Activated CD4-positive, alpha-beta T cell treated with anti-CD3 and anti-CD28 coated beads, Interleukin-2, amount 10 ng/mL, durations not matched to agents 7 days and 5 days (primary cell): ENCODE measurements at places on chromosomes 6 and 20. TPM values are rescaled to one million over a fixed set of nuclear protein-coding genes. Genes with fewer than 3 reads are reported as not detected.

DNA sequence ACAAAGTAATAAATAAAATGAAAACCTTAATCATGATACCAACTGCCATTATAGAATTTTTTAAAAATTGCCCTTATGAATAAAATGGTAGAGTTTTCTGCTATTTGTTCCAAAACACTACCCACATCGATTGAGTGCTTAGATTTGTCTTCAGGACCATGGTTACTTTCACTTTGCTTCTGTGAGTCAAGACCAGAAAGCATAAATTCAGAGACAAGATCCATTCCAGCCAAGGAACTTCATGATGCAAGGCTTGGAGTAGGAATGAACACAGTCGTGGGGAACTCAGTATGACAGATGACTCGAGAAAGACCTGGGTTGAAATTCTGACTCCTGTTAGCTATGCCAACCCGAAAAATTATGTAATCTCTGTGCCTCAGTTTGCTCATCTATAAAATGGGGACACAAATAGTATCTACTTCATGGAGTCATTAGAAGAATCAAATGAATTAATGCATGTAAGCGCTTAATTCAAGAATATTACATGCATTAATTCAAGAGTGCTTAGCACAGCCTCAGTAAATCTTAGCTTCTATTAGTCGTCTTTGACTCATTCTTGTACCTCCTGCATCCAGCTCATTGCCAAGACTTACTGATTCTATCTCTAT is 72.5 kb upstream of the MYLIP start:
- no peaks in the 10 kb centered on the region for H3K36me3 ChIP-seq
- H3K27ac ChIP-seq: no peak overlapping the region
- DNase-seq: no peak
- H3K27me3 ChIP-seq: no peaks in the 10 kb centered on the region
- H3K4me1 ChIP-seq: peaks cover 2% of the 10 kb centered on the region
- H3K4me3 ChIP-seq: no peak overlapping the region

DNA sequence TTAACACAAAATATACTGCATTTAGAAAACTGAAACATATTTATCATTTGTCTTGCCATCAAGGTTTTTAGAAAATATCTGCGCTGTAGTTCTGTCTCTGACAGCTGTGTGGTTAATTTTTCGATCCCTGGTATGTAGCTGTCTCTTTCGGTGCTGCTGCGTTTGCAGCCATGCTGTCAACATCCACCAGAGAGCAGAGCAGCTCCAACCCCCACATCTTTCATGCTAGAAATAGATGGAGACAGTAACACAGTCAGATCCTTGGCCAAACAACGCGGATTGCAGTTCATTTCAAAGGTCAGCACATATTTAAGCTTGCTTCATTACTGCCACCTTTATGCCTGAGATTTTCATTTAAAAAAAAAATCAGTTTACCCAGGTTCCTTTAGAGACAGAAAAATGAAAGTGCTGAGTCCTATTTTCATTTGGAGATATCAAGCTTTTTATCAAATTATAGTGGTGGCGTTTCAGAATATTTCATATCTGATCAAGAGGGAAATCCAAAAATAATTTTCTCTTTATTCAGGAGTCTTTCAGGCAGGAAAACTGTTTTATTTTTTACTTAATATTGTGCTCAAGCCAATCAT is 157.7 kb upstream of the MMS22L start:
- H3K27ac ChIP-seq: no peak overlapping the region
- H3K27me3 ChIP-seq: peaks cover 4% of the 10 kb centered on the region
- H3K4me1 ChIP-seq: no peaks in the 10 kb centered on the region
- H3K4me3 ChIP-seq: no peak overlapping the region

- no peaks in the 10 kb centered on the region for H3K36me3 ChIP-seq
- no peaks in the 10 kb centered on the region for H3K27me3 ChIP-seq
- no peak overlapping the region for H3K27ac ChIP-seq
- no peak for DNase-seq
These were observed 68.4 kb downstream of the VEGFA start for GRCh38 chr6:43838276-43839036.

- H3K27ac ChIP-seq: no peak overlapping the region
- DNase-seq: no peak
- H3K36me3 ChIP-seq: no peaks in the 10 kb centered on the region
- no peaks in the 10 kb centered on the region for H3K27me3 ChIP-seq
These were observed 240.1 kb downstream of the KCNQ5 start for GRCh38 chr6:72861935-72862432.

GRCh38 chr6:64520050-64520449 is 884.4 kb downstream of the PHF3 start:
- H3K27ac ChIP-seq: no peak overlapping the region
- no peaks in the 10 kb centered on the region for H3K36me3 ChIP-seq
- H3K4me1 ChIP-seq: no peaks in the 10 kb centered on the region
- no peak for DNase-seq

- peaks cover 12% of the 10 kb centered on the region for H3K4me1 ChIP-seq
- H3K27ac ChIP-seq: no peak overlapping the region
- no peak for DNase-seq
- peaks cover 3% of the 10 kb centered on the region for H3K27me3 ChIP-seq
- H3K36me3 ChIP-seq: no peaks in the 10 kb centered on the region
These were observed 14.3 kb upstream of the EPM2A start for GRCh38 chr6:145749632-145750031.

DNA sequence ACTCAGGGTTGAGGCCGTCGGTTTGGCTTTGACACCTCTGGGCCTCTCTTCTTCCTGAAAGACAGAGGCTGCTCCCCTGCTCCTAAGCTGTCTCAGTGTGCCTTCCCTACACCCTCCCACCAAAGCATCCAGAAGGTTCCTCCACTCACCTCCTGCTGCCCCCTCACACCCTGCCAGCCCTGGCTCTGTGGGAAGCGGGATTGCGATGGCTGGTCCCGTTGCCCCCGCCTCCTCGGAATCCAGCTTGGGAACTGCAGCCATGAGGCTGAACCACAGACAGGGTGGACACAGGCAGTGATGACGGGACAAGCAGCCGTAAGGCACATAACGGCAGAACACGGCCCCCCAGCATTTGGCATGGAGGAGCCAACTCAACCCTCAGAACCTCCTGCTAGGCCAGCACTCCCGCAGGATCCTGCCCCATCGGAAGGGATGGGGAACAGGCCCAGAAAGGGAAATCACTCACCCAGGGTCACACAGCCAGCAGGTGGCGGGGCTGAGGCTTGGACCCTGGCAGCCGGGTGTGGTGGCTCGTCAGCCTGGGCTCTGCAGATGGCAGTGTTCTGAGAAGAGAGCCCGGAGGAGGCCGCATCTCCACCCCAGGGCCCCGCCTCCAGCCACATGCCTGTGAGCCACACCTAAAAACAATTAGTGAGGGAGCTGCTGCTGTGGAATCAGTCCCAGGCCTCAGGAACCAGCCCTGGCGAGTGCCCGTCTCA is 139.6 kb downstream of the PHACTR3 start:
- H3K36me3 ChIP-seq: no peaks in the 10 kb centered on the region
- H3K4me1 ChIP-seq: no peaks in the 10 kb centered on the region
- no peak overlapping the region for H3K4me3 ChIP-seq
- no peak for DNase-seq

DNA sequence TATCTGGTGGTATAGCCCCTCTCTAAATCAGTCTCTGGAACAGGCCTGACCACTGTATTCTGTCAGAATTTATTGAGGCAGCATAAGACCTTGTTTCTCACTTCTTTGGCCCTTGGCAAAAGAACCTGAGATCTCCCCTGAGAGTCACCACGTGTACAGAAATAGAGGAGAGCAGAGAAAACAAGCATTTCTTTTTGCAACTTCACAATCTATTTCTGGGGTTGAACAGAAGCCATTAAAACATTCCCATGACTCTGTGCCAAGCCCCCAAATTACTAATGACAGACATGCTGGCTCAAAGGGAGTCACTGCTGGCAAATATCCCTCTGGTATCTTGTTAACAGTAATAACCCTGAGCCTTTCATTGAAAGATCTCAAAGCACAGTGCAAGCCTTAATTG is 395.3 kb downstream of the MAFB start:
- no peak for DNase-seq

DNA sequence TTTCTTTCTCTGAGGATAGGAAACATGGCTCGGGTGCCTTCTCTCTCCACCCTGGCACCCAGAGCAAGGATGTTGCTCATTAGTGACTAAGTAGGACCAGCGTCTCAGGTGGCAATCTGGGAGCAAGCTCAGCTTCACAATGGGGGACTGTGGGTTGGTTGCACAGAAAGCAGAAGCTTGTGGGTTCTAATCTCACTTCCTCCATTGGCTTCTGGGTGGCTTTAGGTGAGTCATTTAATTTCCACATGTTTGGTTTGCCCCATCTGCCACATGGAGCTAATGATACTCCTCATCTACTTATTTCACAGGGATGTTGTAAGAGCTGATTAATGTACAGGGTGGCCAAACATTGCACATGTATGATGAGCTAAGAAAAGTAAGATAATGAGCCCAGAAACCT is 54.8 kb upstream of the AKIRIN2 start:
- peaks cover 17% of the 10 kb centered on the region for H3K4me1 ChIP-seq
- no peak overlapping the region for H3K27ac ChIP-seq
- H3K27me3 ChIP-seq: peaks cover 7% of the 10 kb centered on the region
- H3K36me3 ChIP-seq: no peaks in the 10 kb centered on the region
- peak; percentile 16 for DNase-seq

DNA sequence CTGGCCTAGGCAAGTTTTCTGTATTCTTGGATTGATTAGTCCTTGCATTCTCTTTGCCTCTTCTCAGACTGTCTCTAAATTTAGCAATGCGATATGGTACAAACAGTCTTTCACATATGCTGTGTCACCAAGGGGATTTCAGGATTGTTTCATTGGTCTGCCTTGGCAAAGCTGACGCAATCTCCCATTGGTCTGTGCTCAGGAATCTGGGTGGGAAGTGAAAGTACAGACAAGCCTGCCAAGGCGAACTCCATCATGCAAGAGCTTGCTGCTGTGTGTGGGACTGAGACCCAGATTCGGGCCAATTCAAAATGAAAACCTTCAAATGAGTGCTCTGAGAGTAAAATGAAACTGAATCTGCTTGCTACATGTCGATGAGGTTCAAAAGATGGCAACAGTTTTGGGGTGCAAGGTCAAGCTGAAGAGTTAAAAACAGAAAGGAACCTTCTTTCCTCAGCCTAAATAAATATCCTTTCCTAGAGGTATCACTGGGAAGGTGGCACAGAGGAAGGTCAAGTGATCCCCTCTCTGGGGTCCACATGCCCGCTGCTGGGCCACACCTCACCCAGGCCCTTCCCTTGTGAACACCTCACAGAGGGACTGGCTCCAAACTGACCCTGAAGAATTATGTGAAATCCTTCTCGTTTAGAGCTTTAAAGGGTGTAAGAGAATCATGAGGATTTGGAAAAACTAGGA is 198.8 kb upstream of the PREP start:
- DNase-seq: peak; percentile 16
- H3K36me3 ChIP-seq: no peaks in the 10 kb centered on the region
- peaks cover 9% of the 10 kb centered on the region for H3K4me1 ChIP-seq
- H3K4me3 ChIP-seq: no peak overlapping the region
- peak overlapping the region; percentile 32 for H3K27ac ChIP-seq
- peaks cover 4% of the 10 kb centered on the region for H3K27me3 ChIP-seq

- no peak for DNase-seq
- H3K27ac ChIP-seq: peak overlapping the region; percentile 86
- no peaks in the 10 kb centered on the region for H3K27me3 ChIP-seq
- H3K4me3 ChIP-seq: peak overlapping the region; percentile 77
- no peaks in the 10 kb centered on the region for H3K36me3 ChIP-seq
- peaks cover 23% of the 10 kb centered on the region for H3K4me1 ChIP-seq
These were observed 1.6 kb upstream of the ZFP64 start for GRCh38 chr20:52193133-52193532.

- DNase-seq: no peak
- no peaks in the 10 kb centered on the region for H3K27me3 ChIP-seq
- H3K4me3 ChIP-seq: no peak overlapping the region
- no peak overlapping the region for H3K27ac ChIP-seq
- no peaks in the 10 kb centered on the region for H3K4me1 ChIP-seq
- H3K36me3 ChIP-seq: no peaks in the 10 kb centered on the region
These were observed 279.4 kb upstream of the SPTLC3 start for GRCh38 chr20:12729326-12729725.

DNA sequence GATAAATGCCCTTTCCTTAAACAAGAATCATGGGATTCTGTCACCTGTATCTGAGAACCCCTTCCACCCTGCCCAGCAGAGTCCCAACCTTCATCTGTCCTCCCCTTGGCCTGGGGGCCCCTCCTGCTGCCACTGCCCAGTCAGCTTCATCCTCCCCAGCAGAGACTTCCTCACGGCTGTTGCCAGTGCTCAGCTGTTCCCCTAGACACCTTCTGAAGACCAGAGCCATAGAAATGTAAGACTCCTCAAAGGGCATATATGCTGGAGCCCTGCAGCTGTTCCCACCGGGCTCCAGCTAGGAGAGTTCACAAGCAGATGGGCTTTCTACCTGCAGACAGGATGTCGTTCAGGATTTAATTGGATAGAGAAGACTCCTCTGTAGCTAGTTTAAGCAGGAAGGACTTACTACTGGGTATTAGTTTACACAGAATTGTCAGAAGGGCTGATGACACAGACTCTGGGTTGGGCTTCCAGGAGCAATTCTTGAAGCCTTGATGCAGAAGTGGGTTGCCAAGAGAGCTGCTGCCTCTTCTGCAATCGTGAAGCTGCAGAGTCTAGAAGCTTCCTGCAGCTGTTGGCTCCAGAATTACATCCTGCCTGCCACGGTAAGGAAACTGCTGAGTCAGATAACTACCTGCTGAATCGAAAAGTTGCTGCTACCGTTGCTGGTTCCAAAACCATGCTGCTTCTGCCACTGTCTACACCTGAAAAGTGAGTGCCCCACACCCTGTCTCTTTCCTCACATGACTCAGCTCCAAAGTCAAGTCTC is 57.1 kb upstream of the MLN start:
- peak overlapping the region; percentile 50 for H3K27ac ChIP-seq
- peak; percentile 60 for DNase-seq
- peaks cover 54% of the 10 kb centered on the region for H3K4me1 ChIP-seq
- no peak overlapping the region for H3K4me3 ChIP-seq

DNA sequence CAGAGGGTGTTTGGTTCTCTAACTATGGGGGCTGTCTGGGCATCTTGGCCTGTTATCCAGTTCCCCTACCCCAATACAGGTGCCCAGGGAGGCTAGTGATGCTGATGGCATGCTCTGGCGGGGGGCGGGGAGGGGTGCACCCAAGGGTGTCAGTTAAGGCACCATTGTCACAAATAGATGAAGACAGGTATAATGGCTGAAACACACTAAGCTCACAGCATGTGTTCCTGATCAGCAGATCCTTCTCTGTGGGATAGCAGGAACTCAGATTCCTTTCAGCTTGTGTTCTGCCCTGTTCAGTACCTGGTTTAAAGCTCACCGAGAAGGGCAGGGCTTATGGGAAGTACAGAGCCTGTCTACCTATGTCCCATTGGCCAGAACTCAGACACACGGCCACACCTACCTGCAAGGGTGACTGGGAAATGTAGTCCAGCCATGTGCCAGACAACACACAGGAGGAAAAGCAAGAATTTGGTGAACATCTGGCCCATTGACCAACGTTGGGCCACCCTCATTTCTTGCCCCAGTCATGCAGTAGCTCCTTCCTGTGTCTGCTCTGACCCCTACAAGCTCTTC is 3.4 kb upstream of the RSPO4 start:
- no peaks in the 10 kb centered on the region for H3K36me3 ChIP-seq
- peaks cover 5% of the 10 kb centered on the region for H3K4me1 ChIP-seq
- DNase-seq: peak; percentile 29
- no peak overlapping the region for H3K4me3 ChIP-seq
- H3K27me3 ChIP-seq: peaks cover 42% of the 10 kb centered on the region

SIM1 gene
- total RNA-seq: not detected

CD93 gene
- total RNA-seq: 1.8 TPM

BPIFB1 gene
- not detected for total RNA-seq

PNLDC1 gene
- 0.30 TPM for total RNA-seq

LAMA2 gene
- 0.05 TPM for total RNA-seq

SLC22A16 gene
- total RNA-seq: not detected

DCBLD1 gene
- 5.1 TPM for total RNA-seq

SIRPD gene
- total RNA-seq: 0.27 TPM

ZNF451 gene
- total RNA-seq: 66.6 TPM

C20orf202 gene
- not detected for total RNA-seq

UBD gene
- 0.42 TPM for total RNA-seq

CRYBG1 gene
- 41.1 TPM for total RNA-seq
